ENCODE measurements at places on chromosomes 3 and 15.

DNA sequence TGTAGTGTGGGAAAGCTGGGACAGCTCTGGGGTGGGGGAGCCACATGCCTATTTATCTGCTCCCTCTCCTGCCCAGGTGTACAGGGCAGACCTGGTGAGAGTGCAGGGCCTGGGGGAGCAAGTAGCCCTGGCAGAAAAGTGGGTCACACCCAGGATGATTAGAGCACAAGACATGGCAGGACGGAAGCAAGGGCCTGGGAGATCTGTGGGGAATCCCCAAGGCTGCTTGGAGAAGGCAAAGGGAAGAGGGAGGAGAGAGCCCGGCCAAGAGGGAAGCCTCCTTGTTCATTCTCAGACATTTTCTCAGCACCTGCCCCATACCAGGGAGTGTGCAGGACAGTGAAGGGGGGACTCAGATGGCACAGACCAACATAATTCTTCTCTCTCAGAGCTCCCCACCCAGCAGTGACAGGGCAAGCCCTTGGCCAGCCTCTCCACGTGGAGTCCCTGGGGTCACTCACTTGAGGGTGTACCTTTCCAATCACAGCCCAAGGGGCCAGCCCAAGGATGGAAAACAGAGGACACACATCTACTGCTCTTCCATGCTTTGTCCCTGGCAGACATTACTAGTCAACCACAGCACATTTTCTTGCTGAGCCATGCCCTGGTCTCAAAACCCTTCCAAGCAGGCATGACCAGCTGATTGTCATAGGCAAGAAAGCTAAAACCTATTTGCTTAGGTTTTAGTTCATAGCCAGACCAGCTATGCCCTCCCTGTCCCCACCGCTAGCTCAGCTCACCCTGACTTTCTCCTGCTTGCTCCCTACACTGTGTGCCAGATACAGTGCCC, 4.9 kb upstream of the DUSP7 start:
- no peak for DNase-seq

DNA sequence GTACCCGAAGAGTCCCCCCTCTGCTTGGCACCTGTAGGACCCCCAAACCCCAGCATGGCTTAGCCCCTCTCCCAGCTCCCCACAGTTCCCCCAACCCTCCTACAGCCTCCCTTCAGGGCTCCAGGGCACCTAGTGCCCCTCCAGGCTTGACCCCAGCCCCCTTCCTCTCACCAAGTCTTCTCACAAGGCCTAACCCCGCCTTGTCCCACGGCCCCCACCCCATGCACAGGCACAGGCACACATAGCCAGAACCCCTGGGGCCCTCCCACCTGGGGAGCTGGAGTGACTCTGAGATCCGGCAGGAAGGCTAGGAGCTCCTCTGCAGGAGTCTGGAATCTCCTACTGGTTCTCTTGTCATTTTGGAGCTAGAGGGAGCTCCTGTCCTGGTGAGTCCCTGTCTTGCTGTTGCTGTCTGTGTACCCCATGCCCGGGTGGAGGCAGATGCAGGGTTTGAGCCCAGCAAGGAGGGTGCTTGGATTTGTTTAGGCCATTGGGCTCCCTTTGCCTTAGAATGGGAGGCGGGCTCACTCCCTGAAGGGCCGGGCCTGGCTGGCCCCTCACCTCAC, 39.6 kb downstream of the KLF13 start:
- DNase-seq = no peak

GRCh38 chr15:60945196-60945595, 283.9 kb downstream of the RORA start:
- no peak for DNase-seq

DNA sequence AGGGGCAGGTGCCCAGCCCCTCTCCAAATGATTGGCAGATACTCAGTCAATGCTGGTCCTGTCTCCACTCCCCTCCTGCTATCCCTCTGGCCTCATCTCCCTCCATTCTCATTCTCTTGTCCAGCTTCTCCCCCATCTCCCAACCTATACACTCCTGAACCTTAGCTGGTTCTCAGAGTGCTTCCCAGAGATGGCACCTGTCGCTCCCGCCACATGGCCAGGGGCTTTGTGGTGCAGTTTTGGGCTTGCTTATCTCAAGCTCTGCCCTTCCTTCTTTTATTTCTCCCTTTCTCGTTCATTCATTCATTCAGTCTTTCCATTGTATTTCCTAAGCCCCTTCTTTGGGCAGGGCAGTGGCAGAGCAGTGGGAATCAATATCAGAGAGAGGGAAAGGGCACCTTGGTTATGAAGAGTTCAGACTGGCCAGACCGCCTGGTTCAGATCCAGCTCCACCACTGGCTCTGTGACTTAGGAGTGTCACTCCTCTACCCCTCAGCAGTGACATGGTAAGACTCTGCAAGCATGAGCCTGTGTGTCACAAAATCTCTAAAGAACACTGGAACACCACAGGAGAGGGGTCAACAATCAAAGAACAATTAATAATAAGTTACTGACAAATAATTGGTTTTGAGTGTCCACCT, 20.2 kb upstream of the CXCR6 start:
- DNase-seq = no peak

- peak; percentile 11 for DNase-seq
Measured at GRCh38 chr3:149581681-149582370, 76.0 kb downstream of the WWTR1 start.

DNA sequence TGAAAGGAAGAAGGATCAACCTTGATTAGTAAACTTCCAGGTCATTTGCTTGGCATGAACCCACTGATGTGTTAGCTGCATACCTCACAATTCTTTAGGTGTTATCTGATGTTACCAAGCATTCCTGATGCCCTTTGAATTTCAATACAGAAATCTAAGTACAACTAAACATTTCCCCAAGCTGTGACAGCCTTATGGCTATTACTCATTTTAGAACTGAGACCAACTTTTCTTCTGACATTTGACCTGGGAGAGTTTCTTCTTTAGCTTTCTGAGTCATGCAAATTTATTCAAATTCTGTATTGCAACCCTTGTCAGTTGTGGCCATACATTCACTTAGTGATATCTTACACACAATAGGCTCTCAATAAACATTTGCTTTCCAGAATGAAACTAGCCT, 124.3 kb downstream of the TIGIT start:
- no peak for DNase-seq

Measured in NCI-H82 (cell line).